Activated naive CD4-positive, alpha-beta T cell treated with Interleukin-2 at 50 U/mL for 16 hours (primary cell): ENCODE measurements at places on chromosomes 2 and 18.

- DNase-seq = no peak
Measured at GRCh38 chr2:133247631-133248030, 320.6 kb downstream of the NCKAP5 start.

DNA sequence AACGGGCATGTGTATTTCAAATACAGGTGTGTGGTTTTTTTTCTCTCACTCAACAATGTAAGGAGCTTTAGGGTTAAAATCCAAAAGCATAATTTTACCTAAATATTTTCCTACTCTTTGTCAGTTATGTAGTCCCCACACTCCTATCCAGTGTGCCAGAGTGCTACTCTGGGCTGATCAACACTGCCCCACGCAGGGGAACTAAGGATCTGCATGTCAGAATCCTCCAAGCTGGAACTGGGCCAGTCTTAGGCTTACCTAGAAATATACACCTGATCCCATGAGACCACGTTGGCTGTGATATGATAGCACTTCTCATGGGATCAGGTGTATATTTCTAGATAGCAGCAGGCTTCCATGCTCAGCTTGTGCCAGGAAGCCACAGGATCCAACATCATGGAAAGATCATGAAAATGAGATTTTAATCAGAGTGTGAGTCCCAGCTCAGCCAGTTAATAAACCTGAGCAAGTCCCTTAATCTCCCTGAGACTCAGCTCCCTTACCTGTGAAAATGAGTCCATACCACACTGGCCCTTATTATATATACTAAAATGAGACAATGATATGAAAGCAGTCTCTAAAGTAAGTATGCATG lies 29.7 kb downstream of the CCDC141 start:
- no peak for DNase-seq

DNA sequence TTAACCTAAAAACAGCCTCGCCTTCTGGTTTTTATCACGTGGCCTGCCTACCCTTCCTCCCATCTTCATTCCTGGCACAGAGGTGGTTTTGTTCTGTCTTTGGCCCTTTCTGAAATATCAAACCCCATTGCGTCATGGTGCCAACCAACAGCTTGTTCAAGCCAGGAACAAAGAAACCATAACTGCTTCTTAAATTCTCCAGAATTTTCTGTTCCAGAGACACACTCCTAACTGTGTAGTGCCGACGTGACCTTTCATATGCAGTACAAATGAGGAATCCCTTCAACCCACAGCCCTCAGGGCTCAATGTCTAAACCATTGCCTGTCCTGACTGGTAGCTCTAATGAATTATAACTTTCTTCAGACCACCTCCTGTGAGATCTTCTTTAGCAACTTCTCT lies 82.2 kb upstream of the TNP1 start:
- no peak for DNase-seq

DNA sequence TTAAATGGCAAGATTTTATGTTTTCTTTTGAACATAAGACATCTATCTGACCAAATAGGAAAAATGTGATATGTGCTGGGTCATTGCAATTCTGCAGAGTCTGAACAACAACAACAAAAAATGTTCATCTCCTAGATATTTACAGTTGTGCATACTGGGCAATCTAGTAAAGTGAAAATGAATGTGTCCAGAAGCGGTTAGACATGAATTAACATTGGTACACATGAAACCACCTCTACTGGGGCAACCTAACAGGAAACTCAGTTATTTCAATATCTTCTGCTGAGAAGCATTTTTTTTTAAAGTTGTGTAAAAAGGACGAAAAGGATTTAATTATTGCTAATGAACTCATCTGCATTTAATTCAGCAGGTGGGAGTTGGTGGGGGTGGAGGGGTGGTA lies 76.9 kb downstream of the DHRS9 start:
- no peak for DNase-seq

DNA sequence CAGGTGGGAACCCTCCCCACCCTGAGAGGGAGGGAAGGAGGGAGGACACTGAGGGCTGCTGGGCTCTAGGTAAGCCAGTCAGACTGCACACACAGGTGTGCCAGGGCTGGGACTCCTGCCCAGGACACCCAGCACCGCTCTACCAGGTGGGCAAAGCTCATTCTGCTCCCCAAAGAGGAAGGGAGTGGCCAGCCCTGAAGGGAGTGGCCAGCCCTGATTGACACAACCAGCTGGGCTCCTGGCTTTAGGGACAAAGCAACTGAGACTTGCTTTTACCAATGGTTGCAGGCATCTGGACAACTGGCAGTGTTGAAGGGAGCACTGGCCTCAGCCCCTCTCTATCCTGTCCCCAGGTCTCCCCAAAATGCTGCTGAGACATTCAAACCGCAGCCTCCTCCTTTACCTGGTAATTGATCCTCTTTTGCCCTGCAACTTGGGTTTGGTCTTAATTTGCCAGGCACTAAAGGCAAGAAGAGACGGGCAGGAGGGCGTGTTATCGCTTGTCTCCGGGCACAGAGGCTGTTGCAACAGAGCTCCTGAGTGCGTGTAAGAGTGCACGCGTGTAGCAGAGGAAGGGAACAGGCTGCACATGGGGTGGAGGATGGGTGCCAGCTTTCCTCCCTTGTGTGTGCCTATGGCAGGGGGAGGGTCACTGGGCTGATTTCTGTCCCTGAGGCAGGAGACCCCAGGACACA lies 14.5 kb upstream of the FOSL2 start:
- DNase-seq = no peak

- DNase-seq = no peak
Measured at GRCh38 chr2:198144660-198145059, 340.3 kb downstream of the PLCL1 start.

GRCh38 chr2:23452853-23453420 lies 68.0 kb downstream of the KLHL29 start:
- DNase-seq = no peak

DNA sequence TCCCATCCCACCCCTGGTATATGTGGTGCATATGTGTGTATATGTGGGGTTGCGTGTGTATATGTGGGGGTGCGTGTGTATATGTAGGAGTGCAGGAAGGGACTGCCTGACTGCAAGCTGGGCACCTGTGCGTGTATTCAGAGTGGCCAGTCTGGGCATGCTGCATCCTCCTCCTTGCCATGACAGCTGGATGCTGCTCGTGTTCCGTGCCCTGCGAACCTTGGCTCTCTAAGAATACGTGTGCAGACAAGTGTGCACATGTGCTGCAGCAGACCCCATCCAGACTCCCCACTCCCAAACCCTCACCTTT lies 222.1 kb downstream of the CELF4 start:
- no peak for DNase-seq

- no peak for DNase-seq
Measured at GRCh38 chr18:47346016-47346415, 94.6 kb upstream of the SKOR2 start.

DNA sequence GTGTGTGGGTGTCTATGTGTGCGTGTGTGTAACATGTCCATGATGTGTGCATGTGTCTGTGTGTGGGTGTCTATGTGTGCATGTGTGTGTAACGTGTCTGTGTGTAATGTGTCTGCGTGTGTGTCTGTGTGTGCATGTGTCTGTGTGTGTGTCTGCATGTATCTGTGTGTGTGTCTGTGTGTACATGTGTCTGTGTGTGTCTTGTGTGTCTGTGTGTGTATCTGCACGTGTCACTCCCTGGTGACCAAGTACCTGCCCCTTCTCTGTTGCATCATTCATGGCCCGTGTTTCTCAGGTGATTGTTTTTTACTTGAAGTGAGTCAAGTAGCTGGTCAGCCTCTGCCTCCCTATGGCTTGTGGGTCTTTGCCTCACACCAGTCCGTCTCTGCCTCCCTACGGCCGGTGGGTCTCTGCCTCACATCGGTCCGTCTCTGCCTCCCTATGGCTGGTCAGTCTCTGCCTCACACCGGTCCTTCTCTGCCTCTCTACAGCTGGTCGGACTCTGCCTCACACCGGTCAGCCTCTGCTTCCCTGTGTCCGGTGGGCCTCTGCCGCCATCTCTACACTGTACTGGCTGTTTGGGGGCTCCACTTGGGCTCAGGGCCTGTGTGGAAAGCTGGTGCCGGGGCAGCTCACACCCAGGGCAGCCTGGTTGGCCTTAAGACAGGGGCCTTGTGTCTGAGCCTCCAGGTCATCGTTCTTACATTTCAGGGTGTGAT lies 31.6 kb downstream of the KCNG2 start:
- DNase-seq = no peak

DNA sequence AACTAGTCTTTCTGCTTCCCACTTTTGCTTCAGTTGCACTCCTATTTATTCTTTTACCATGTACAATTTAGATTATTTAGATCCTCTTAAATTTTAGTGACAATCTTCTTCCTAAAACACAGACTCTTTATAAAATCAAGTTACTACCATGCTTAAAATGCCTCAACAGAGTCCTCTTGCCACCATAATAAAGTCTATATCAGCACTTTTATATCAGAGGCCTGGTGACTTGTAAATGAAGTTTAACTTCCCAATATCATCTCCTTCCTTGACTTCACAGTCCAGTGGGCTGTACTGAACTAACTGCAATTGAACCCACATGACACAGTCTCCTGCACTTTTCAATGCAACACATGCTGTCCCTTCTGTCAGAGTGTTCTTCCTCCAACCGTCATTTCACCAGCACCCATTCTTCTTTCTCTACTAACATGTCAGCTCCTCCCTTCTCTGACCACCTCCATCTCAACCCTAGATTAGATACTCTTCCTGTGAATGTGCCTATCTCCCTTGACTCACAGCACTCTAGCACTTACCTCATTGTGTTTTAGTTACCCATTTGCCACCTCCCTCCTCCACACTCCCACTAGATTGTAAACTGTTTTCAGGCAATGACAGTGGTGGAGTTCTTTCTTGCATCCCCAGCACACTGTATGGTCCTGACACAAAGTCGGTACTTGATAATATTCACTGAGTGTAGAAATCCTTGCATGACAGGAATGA lies 414.9 kb downstream of the SATB2 start:
- DNase-seq = no peak

DNA sequence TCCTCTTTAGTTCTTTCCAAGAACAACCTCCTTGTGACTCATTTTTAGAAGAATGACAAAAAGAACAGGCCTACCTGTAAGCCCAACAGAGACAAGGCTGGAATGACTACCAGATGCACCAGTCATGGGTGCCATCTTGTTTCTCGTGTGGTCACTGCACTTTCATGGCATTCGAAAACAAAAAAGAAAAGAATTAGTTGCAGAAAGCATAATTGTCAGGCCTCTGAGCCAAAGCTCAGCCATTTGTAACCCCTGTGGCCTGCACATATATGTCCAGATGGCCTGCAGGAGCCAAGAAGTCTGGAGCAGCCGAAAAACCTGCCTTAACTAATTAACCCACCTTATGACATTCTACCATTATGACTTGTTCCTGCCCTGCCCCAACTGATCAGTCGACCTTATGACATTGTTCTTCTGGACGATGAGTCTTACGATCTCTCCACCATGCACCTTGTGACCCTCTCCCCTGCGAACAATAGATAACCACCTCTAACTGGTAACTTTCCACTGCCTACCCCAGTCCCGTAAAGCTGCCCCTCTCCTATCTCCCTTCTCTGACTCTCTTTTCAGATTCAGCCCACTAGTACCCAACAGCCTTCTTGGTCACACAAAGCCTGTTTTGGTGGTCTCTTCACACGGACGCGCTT lies 13.9 kb upstream of the BUB1 start:
- no peak for DNase-seq

- DNase-seq = no peak
Measured at GRCh38 chr18:13372531-13372951, 154.0 kb downstream of the LDLRAD4 start.

DNA sequence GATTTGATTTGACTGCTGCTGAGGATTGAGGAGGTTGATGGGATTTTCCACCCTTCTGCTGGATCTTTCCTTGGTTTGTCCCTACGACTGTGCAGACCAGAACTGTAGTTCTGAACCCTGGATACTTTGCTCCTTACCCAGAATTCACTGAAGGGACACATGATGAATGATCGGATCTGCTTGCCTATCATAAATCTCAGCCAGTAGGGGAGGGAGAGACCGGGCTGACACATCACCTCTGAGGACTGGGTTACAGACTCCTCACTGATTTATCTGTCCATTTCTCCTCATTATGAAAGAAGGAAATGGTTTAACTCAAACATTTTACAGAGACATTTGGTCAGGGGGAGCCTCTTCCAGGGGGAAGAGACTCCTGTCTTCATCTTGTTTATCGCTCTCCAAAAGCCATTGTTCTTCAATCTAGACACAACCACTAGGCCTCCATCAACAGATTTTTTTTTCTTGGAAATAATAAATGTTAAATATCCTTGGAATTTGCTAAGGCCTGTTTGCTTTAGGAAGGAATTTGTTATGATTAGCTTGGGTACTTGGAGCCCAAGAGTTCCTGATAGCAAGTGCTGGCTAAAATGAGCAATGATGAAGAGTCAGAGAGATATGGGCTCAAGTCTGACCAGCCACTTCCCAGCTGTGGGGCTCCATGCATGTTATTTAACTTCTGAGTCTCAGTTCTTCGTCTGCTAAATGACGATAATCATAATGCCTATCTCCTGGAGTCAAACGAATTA lies 925.5 kb downstream of the SLC4A3 start:
- DNase-seq = no peak

DNA sequence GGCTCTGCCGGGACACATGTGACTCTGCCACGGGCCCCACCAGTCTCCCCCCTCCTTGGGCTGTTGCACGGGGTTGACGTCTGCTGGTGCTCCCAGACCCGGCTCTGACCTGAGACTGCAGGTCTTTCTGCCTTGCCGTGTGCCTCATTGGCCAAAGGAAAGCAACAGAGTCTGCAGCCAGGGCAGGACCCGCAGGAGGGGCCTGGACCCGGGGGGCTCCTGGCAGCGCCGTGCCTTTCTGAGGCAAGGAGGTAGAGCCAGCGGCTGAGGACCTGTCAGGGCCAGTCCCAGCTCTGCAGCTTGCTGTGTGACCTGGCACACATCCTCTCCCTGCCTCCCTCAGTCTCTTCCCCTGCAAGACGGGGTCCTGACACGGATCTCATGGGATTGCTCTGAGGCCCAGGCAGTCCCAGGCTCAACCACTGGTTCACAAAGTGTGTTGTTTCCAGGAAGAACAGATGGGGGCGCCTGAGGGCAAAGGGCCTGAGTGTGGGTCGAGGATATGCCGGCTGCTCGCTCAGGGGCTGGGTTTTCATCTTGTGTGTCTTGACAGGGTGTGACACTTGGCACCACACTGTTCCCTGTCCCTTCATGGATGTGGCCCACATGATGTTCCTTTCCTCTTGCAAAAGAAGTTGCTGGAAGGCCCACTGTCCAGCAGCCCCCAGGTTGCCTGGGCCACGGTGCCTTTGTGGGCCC lies 9.0 kb downstream of the CAPN10 start:
- peak; percentile 11 for DNase-seq

DNA sequence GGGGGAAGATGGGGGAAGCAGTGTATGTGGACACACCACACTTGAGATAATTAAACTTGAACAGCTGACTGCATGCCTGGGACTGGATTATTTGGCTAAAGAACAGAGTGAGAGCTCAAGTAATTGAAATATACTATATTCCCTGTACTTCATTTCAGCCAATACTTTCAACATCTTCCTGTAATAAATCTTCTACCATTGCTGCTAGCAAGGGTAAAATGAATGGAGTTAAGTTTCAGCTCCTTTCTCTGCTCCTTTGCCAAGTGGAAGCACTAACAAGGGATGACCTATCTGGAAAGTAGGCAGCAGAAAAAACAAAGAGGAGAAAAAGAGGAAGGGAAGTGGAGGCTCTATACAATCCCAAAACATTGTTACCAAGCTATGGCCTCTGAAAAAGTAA lies 50.9 kb downstream of the MMADHC start:
- no peak for DNase-seq

GRCh38 chr2:30422444-30423040 lies 24.5 kb upstream of the LCLAT1 start:
- DNase-seq = peak; percentile 85

GRCh38 chr2:62177392-62178049 lies 18.4 kb upstream of the B3GNT2 start:
- no peak for DNase-seq
